Amygdala (tissue), 56 donors: ENCODE measurements at places on chromosomes 6 and 20.

- DNase-seq: no peak
Observed at GRCh38 chr6:140487586-140487985, 1113.1 kb upstream of the CITED2 start.

DNA sequence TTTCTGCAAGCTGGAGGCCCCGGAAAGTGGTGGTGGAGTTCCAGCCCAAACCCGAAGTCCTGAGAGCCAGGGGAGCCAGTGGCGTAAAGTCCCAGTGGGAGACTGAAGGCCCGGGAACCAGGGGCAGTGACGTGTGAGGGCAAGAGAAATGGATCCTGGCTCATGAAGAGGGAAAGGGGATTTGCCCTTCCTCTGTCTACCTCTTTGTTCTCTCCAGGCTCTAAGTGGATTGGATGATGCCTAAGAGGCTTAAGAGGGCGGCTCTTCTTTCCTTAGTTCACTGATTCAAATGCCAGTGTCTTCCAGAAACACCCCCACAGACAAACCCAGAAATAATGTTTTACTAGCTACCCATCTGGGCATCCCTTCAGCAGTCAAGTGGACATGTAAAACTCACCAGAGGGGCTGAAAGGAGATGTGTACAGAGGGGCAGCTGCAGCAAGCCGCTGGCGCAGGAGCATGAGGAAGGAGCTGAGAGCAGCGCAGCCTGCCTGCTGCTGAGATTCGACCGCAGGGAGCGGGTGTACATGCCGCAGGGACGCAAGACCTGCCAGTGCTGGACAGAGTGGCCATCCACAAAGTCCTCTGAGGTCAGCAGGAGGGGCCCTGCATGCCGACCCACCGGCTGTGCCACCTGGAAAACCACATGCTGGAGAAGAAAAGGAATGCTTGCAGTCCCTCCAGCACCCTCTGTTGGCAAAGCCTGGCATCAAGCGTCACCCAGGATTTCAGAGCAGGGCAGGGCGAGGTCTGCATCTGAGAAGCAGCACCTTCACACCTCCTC, 29.5 kb downstream of the CDYL start:
- DNase-seq: peak; percentile 33

GRCh38 chr6:107786179-107786578, 37.9 kb downstream of the SCML4 start:
- DNase-seq: no peak

GRCh38 chr6:42078386-42078785, 28.1 kb downstream of the TAF8 start:
- no peak for DNase-seq

GRCh38 chr20:24853916-24854315, 95.2 kb upstream of the CST7 start:
- DNase-seq: no peak

GRCh38 chr6:132804251-132804650, 5.8 kb upstream of the SLC18B1 start:
- no peak for DNase-seq

DNA sequence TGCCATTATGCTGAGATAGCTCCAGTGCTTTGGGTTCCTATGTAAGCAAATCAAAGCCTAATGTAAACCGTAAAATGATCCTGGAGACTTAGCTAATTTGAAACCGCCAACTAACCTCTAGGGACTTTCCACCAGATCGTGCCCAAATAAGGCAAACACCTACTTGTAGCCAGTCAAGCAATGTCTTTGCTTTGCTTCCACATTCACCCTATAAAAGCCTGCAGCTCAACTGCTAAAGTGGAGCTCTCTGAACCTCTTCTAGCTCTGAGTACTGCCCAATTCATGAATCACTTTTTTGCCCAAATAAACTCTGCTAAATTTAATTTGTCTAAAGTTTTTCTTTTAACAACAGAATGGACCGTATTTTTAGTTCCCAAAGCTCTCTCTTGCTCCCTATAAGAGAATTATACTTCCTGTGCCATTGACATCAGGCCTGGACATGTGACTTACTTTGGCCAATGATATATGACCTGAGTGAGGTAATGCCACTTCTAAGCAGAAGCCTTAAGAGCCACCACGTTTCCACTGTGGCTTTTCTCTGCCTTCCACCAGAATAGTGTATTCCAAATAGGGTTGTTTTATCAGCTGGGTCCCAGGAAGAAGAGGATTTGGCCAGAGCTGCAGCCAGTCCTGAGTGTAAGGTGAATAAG, 34.8 kb upstream of the PSMF1 start:
- no peak for DNase-seq

- no peak for DNase-seq
Observed at GRCh38 chr6:169986171-169986847, 234.9 kb downstream of the ERMARD start.

DNA sequence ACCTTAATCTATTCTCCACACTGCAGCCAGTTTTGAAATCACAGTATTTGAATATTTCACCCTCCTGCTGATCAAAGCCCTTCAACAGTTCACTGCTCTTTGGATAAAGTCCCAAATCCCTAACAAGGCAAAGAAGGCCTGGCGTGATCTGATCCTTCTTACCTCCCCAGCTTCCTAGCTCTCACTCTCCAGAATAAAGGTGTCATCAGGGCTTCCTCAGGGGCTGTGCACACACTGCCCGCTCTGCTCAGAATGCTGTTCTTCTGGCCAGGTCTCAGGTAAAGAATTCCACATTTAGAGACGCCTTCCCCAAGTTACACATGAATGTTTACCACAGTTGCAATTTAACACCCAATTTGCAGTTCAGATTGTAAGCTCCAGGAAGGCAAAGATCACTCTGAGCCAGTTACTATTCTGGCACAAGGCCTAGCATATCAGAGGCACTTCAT, 58.9 kb upstream of the MCM9 start:
- DNase-seq: no peak

DNA sequence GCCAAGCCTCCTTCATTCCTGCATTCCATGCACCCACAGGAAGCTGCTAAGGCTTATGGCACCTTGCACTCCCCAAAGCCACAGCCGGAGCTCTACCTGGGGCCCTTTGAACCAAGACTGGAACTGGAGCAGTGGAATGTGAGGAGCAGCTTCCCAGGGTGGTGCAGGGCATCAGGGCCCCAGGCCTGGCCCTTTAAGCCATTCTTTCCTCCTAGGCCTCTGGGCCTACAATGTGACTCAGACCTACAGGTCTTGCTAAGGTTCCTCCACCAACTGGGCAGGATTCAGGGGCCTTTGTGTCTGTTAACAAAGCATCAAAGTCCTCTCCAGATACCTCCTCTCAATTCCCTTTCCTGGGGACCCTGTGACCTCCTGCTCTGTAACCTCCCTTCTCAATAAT, 36.2 kb downstream of the SF3B5 start:
- DNase-seq: no peak

GRCh38 chr6:130913120-130913519, 85.9 kb downstream of the SMLR1 start:
- no peak for DNase-seq

DNA sequence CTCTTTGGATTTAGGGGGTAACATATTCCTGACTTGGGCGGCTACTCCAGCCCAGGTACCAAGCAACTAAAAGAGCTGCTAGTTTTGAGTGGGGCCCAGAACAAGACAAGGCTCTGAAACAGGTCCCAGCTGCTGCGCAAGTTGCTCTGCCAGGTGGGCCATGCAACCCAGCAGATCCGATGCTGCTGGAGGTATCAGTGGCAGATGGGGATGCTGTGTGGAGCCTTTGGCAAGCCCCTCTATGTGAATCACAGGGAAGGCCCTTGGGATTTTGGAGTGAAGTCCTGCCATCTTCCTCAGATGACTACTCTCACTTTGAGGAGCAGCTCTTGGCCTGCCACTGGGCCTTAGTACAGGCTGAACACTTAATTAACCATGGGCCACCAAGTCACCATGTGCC, 43.7 kb upstream of the VSX1 start:
- DNase-seq: no peak

- no peak for DNase-seq
Observed at GRCh38 chr20:48527771-48528170, 300.0 kb downstream of the PREX1 start.

- DNase-seq: no peak
Observed at GRCh38 chr6:107737397-107737793, 86.7 kb downstream of the SCML4 start.

GRCh38 chr6:43286980-43287716, 10.9 kb upstream of the SLC22A7 start:
- no peak for DNase-seq

GRCh38 chr6:35727231-35727934, 9.4 kb upstream of the ARMC12 start:
- DNase-seq: peak; percentile 64
